ENCODE measurements at places on chromosomes 3 and 15.
A peak's percentile ranks its signal among the peaks of the same experiment; 100 is the strongest.

GRCh38 chr3:9862391-9863057 lies 17.5 kb downstream of the CIDEC start:
- DNase-seq, result peak; percentile 88

DNA sequence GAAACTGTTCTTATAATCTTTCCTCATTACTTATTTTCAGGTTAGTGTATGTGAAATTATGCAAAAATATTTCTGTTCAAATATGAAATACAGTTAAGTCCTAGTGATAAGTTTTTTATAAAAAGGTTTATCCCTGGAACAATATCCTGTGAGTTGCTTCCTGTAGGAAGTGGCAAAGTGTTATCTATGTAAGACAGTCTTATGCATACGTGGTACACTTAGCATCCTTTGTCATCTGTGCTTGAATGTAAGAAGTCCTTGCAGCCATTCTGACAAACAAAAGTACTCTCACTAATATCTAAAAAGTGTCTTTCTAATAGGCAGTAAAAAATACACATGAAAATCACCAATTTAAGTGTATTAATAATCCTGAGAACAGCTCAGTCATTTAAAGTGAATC lies 372.5 kb upstream of the BCHE start:
- DNase-seq, result no peak

DNA sequence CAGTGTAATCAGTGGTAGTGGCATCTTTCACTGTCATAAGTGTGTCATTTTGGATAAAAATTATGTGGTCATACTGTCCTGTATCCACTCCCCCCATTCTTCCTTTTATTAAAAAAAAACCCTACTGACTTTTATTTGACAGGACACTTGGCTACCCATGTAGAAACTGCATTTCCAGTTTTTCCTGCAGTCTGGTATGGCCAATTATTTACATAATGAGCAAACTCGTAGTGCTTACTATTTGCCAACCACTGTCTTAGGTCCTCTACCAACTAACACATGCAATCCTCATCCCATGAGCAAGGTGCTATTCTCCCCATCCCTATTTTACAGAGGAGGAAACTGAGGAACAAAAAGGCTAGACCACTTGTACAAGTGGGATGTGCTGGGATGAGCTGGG lies 129.1 kb downstream of the MECOM start:
- DNase-seq, result no peak

- DNase-seq, result peak; percentile 18
Observed at GRCh38 chr15:98420837-98421236, 227.5 kb upstream of the IGF1R start.

DNA sequence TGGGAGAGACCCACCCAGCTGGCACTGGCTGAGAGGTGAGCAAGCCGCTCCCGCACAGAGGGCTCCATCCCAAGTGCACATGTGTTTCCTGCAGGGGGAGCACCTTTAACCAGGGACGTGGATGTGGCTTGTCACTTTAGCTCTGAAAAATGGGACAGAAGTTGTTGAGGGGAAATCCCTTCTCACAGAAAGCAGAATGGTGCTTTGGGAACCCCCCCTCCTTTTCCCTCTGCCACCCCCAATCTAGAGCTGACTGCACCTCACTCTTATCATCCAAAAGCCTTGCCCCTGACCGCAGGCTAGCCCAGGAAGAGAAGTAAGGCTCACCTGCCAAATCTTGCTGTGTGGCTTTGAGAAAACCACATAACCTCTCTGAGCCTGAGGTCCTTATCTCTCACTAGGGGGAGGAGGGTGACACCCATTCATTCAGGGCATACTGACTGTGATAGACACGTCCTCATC lies 77.9 kb downstream of the RPN1 start:
- peak; percentile 55 for DNase-seq

DNA sequence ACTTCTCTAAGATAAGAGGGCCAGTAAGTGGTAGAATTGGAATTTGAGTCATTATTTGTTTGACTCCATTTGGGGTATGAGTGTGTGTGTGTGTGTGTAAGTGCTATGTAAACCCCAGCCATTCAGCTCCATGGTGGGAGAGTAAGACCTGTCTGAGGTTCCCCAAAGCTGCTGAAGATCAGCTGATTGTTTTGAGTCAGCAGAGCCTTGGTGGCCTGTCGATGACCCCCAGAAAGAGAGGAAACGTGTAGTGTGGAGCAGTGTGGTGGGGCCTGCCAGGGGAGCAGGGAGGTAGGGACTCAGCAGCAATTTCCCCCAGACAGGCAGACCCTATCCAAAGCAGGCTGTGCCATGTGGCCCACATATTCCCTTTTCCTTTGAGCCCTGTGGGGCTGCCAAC lies 5.3 kb downstream of the DVL3 start:
- DNase-seq, result no peak

DNA sequence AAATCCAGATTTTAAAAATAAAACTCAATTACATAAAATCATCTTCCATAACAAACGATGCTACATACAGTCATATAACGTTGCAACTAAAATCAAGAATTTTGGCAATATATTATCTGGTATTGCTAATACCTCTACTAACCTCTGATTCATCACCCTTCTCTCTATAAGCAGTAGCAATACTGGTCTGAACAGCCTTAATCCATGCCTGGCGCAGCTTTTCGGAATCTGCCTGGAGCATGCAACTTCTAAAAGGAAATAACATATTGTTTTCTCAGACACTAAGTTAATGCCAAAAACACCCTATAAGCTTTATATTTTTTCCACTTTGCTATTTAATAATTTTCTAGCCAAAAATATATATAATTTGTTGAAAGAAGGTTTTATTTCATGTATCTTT lies 35.4 kb upstream of the XXYLT1 start:
- no peak for DNase-seq

GRCh38 chr3:44100298-44100695 lies 141.4 kb upstream of the TOPAZ1 start:
- DNase-seq, result no peak

- no peak for DNase-seq
Observed at GRCh38 chr15:92970656-92971055, 70.5 kb downstream of the CHD2 start.

GRCh38 chr15:63981596-63982320 lies 64.5 kb downstream of the DAPK2 start:
- DNase-seq, result no peak

GRCh38 chr15:49978121-49978520 lies 140.9 kb downstream of the ATP8B4 start:
- DNase-seq, result no peak

DNA sequence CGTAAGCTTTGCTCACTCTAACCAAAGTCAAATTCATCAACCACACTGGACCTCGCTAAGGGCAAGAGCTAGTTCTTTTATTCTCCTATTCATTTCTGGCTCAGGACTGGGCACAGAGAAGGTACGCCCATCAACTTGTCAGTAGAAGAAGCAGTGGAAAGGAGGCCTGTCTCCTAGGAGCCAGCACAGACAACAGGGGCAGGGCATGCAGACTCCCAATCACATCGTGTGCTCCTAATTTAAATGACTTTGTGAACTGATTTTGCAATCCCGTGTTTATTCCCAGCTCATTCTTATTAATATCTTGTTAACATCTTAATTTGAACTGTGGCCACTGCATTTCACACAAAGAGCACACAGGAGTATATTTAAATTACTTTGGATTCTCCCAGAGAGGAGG lies 161.1 kb upstream of the BCL6 start:
- DNase-seq, result no peak

DNA sequence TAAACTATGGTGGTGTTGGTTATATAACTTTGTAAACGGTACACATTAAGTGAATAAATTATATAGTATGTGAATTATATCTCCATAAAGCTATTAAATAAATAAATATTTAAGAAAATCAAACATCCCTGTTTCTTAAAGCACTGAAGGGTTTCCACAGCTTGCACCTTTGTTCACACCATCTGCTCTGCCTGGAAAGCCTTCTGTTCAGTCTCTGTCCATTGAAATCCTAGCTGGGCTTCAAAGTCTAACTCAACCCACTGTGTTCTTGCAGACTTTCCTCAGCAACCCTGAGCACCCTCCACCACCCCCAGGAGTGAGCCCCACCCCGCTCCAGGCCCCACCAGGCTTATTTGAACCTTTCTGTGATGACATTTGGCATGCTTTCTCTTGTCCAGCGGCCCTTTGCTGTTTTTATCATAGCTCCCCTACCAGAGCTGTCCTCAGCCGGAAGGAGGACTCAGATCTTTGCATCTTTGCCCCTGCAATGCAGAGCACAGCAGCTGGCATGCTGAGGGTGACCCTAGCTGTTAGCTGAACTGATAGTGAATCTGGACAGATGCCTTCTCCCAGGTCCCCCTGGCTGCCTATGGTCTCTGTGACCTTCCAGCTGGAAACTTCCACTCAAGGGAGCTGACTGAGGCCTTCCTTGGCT lies 105.2 kb downstream of the DAPK2 start:
- no peak for DNase-seq

DNA sequence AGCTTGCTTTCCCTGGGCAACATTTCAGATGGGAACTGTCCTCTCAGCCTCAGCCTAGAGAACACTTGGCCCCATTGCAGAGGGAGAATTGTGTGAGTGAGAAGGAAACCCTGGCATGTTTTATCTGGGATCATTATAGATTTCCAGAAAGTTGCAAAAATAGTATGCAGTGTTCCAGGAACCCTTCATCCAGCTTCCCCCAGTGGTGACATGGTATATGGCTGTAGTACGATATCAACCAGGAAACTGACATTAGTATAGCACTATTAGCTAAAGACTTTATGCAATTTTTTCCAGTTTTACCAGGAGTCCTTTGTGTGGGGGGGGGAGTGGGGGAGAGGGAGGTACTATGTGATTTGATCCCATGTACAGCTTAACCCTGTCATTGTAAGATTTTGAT lies 166.2 kb upstream of the KBTBD8 start:
- DNase-seq, result no peak

- DNase-seq, result no peak
Observed at GRCh38 chr3:190001426-190001825, 119.3 kb downstream of the P3H2 start.

GRCh38 chr3:138950006-138950644 lies 3.1 kb downstream of the FOXL2NB start:
- peak; percentile 73 for DNase-seq

GRCh38 chr15:66906668-66907614 lies 158.5 kb upstream of the SMAD3 start:
- DNase-seq, result no peak

GRCh38 chr3:63921741-63922482 lies 9.7 kb upstream of the SCAANT1 start:
- DNase-seq, result no peak

GRCh38 chr3:143974271-143975238 lies 2.9 kb downstream of the DIPK2A start:
- no peak for DNase-seq

GRCh38 chr3:171285287-171285686 lies 174.9 kb downstream of the TNIK start:
- no peak for DNase-seq

- no peak for DNase-seq
Observed at GRCh38 chr3:71599416-71599815, 15.9 kb upstream of the FOXP1 start.

DNA sequence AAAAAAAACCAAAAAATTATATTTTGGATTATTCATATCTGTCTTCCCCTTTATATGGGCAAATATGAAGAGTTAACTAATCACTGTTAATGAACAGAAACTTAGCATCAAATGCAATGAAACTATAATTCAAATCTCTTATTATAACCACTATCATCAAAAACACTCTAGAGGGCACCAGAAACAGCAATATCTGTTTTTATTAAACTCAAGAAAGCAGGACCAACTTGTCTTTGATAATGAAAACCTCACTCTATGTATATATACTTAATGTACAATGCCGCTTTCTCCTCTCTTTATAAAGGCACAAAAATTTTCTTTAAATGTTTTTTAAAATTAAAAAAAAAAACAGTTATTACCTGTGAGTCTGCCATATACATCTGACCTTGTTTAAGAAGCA lies 92.7 kb downstream of the UACA start:
- DNase-seq, result no peak
